ENCODE measurements at places on chromosomes 7 and 10. TPM values are rescaled to one million over a fixed set of nuclear protein-coding genes. Genes with fewer than 3 reads are reported as not detected.

- DNase-seq: no peak
Measured at GRCh38 chr7:77550586-77550985, 13.5 kb downstream of the PTPN12 start.

DNA sequence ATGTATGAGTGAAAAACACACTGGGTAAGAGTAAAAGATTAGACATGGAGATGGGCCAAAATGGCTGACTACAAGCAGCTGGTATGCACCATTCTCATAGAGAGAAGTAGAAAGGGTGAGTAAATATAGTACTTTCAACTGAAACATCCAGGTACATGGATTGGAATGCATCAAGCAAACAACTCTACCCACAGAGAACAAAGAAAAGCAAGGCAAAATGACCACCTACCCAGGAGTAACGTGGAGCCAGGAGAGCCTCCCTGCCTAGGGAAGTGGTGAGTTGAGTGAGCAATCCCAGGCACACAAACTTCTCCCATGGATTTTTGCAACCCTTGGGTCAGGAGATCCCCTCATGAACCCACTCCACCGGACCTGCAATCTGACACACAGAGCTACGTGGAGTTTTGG is 212.8 kb downstream of the PTN start:
- DNase-seq: no peak

DNA sequence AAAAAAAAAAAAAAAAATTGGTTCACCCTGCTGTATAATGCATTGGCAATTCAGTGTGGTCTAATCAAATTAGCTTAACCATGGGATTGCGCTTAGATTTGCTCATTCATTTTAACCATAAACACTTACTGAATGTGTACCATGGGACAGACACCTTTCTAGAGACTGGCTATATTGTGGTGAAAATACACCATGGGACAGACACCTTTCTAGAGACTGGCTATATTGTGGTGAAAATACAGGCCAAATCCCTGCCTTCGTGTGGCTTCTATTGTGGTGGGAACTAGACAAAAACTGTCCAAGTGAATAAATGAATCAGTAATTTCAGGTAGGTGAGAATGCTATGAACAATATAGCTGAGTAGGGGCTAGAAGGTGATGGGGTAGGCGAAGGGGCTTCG is 10.2 kb upstream of the REPIN1 start:
- peak; percentile 34 for DNase-seq

- DNase-seq: no peak
Measured at GRCh38 chr10:73553761-73554160, 37.4 kb downstream of the USP54 start.

The ARHGAP19 gene
- 42.3 TPM for total RNA-seq

All from activated CD8-positive, alpha-beta T cell treated with anti-CD3 and anti-CD28 coated beads for 36 hours (primary cell).